ENCODE measurements at places on chromosomes 2 and 18.

- DNase-seq = no peak
These were observed 64.6 kb upstream of the SERPINE2 start for GRCh38 chr2:224103651-224104050.

DNA sequence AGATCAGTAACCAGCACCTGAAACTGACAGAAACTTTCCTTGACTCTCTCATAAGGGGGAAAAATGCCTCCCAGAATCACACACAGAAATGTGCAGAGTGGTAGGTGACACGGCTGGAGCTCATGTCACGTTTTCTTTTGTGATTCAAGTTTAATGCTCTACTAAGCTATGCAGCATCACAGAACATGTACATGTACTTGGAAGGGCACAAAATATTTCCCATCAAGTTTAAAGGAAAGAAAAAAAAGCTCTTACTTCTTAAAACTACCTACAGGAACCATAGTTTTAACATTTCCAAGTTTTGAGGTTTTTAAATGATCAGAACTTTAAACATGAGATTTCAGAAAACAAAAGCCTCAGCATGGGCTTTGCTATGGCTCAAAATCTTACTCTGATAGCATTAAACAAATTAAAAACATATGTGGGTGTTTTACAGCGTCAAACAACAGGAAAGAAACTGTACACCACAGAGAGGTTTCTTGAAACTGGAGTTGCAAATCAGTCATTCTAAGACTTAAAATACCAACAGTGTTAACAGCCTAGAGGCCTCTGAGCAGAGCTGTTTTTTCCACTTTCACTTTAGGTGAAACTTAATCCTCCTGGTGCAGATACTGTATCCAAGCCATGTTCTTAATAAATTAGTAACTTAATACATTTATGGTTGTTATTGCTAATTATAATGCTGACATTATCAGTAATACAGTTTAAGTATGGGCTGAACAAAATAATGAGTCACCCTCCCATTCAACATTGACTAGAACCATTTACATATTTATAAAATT is 30.1 kb downstream of the MBP start:
- DNase-seq = no peak

- DNase-seq = no peak
These were observed 196.3 kb upstream of the TANK start for GRCh38 chr2:160963957-160964356.

GRCh38 chr2:145905371-145905770 is 1385.5 kb upstream of the ZEB2 start:
- no peak for DNase-seq

GRCh38 chr2:234496835-234497593 is at the start of gene ARL4C:
ARL4C (minus strand) TSS chr2:234497081; CDS start chr2:234496586, 495 bp downstream.
- peak; percentile 70 for DNase-seq

DNA sequence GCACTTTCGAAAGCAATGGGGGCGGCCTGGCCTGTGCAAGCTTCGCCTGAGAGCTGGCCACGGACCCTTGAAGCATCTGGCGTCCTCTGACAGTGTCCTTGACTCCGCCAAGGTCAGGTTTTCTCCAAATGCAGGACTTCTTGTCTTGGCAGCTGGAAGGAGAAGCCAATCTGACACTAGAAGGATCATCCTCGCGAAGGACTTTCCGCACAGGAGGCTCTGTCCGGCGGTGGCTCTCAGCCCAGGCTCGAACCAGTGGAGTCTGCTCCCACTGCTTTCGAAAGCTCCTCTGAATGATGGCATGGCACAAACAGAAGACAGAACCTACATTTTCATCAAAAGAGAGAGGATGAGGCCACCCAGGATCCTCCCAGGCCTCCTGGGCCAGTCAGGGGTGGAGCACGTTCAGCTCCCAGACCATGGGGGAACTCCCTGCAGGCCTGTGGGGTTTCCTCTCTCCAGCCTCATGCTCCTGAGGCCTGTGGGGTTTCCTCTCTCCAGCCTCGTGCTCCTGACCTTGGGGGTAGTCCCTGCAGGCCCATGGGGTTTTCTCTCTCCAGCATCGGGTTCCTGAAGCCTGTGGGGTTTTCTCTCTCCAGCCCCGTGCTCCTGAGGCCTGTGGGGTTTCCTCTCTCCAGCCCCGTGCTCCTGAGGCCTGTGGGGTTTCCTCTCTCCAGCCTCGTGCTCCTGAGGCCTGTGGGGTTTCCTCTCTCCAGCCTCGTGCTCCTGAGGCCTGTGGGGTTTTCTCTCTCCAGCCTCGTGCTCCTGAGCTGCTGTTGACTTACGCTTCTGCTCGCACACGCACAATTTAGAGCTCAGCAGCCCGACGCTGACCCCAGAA is 396.5 kb upstream of the SALL3 start:
- DNase-seq = no peak

- DNase-seq = no peak
These were observed 45.8 kb downstream of the TCF7L1 start for GRCh38 chr2:85178980-85179411.

DNA sequence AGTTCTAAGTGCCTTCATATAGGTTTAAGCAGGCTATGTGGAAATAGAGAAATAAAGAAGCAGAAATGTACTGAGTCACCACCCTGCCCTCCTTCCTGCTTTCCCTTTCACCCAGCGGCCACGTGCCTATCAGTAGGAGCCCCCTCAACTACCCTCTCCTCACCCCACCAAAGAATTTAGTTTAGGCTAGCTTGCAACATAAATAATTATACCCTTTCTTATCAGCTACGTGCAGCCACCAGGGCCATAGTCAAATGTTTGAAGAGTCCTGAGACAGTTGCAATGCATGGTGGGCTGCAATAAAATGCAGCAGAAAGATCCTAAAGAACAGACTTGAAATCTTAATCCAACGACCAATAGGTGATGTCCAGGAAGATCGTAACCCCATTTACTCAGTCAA is 101.2 kb downstream of the RTP5 start:
- DNase-seq = no peak

Data from activated B cell treated with CpG ODN at 0.5 μM for 24 hours (primary cell).